ENCODE measurements at places on chromosomes 6 and 20.

- no peak for DNase-seq
Observed at GRCh38 chr6:148556410-148556809, 190.4 kb upstream of the UST start.

- DNase-seq, result no peak
Observed at GRCh38 chr6:3175715-3176402, 18.5 kb upstream of the TUBB2A start.

DNA sequence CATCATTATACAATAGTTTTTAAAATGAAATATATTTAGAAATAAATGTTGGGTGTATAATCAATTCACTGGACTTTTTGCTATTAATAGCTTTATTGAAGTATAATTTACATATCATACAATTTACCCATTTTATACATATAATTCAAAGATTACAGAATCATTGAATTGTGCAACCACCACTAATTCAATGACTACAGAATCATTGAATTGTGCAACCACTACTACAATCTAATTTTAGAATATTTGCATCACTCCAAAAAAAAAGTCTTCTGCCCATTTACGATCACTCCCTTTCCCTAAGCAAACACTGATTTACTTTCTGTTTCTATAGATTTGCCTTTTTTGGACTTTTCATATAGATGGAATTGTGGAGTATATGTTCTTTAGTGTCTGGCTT lies 35.1 kb upstream of the RIMS1 start:
- DNase-seq, result no peak

DNA sequence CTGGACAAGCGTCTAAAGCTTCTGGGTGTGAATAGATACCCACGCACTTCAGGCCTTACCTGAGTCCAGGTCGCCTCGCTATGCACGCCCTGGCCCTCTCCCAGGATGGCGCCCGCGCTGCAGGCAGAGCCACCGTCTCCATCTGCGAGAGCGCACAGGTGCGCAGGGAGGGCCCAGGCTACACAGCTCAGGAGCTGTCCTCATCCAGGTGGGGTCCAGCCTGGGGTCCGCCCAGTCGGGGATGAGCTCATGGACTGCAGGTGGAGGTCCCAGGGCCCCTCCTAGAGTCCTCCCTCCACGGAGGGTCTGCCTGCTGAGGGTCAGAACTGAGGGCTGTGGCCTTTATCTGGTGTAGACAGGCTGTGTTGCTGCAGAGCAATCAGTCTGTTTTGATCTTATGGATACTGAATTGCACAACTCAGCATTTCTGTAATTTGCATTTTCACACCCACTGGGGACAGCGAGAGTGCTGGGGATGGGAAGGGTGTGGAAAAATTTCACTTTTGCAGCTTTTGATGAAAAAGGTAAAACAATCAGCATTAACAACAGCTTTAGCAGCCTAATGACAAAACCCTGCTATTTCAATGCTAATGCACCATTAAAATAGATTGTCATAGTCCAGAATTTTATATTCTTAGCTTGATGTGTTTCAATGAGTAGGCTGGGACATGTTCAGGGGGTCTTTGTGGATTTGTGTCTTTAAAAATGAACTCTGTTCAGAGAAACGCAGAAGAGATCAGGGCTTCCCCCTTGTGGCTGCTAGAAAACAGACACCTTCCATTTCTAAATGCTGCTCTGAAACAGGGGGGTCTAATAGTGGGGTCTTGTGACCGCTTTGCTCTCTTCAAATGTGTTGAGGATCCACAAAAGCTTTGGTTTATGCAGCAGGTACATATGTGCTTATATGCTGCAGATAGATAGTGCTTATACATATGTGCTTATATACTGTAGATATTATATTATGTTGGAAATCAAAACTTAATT lies 77.8 kb upstream of the PHACTR3 start:
- no peak for DNase-seq

DNA sequence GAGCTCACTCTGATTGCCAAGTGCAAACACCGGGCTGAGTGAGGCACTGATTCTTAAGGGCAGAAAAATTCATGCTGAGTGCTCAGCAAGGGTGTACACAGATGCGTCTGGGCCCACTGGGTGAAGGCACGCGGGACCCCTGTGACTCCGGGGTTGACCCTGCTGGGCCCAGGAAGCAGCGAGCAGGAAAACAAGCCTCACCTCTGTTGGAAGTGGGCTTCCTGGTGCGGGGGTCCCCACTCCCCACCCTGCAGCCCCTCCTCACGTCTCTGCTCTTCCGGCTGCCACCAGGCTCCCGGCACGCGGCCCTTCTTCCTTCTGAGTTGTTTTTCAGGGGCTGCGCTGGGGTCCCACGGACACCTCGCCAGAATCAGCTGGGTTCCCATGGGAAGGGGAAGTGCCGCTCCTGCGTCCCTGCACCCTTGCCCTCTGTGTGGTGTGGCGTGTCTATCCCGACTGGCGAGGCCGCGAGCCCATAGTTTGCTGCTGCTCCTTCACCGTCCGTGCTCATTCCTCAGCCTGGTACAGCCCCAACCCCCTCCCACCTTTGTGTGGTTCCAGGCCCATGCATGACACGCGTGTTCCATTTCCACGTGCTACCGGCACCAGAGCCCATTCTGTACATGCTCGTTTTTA lies 80.6 kb upstream of the BHLHE23 start:
- DNase-seq, result no peak

All from GM18507 (cell line).